Foreskin keratinocyte (primary cell): ENCODE measurements at places on chromosomes 12 and 14.

DNA sequence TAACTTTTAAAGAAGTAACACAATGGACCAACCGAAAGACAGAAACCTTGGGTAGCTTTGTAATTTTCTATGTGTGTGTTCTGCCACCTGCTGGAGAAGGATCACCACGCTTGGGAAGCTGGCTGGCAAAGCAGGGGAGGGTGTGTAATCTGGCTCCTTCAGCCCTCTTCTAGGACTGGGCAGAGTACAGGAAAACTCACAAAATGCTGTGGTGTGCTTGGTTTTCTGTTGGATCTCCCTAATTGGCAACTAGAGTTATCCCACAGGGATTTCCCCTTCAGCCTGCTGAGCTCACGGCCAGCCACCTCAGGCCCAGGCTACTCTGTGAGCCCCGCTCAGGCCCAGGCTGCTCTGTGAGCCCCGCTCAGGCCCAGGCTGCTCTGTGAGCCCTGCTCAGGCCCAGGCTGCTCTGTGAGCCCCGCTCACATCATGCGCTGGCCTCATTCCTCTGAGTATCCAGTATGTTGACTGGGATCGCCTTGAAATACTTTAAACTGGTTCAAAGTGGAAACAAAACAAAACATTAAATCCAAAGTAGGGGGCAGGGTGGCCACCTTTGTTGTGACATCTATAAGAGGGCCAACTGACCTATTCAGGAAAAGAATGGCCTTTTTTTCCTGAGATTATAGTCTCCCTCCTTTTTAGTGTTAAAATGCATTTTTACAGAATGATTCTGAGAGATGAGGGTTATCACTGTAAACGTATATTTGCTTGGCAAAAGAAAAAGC lies 52.0 kb upstream of the RNU6-8 start:
- no peak for DNase-seq

GRCh38 chr12:24705741-24706358 lies 243.1 kb downstream of the BCAT1 start:
- DNase-seq, result no peak

DNA sequence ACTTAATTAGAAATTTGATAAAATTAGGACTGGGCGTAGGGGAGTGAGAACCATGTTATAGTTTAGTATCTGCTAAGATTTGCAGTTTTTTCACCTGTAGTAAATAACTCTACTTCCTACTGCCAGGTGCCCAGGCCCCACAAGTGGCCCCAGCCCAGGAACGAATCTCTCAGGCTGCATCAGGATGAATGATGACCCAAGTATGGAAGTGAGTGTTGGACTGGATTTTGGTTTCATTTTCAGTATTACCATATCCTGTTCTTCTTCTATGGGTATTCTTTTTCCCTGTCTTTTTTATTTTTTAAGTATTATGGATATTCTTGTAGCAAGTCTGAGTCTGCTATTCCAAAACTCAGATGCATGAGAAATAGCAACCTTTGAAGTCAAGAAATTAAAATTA lies 120.3 kb upstream of the BCAT1 start:
- DNase-seq, result no peak

GRCh38 chr12:42855362-42855950 lies 265.9 kb upstream of the PRICKLE1 start:
- no peak for DNase-seq

DNA sequence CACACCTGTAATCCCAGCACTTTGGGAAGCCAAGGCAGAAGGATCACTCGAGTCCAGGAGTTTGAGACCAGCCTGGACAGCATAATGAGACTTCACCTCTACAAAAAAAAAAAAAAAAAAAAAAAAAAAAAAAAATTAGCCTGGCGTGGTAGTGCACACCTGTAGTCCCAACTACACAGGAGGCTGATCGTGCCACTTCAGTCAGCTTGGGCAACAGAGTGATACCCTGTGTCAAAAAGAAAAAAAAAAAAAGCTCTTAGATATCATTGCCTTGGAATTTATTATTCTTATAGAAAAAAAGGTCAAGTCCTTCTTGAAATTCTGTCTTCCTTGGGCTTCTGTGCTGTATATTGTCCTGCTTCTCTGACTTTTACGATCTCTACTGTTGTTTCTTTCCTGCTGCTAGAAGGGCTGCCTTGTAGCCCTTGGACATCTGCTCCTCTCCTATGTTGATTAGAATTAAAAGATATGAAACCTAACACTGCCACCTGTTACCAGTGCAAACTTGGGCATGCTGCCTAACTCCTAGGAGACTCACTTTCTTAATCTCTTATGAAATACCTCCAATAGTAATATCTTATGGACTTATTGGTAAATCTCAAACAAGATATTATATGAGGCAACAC lies 5.7 kb downstream of the TMEM19 start:
- DNase-seq, result no peak

- DNase-seq, result no peak
These were observed 29.2 kb downstream of the ERG28 start for GRCh38 chr14:75631453-75631831.

- peak; percentile 9 for DNase-seq
These were observed at the start of gene HSPB8 for GRCh38 chr12:119178544-119179334. Gene HSPB8 (plus strand): TSS chr12:119178931. CDS start chr12:119179313, 382 bp downstream.

DNA sequence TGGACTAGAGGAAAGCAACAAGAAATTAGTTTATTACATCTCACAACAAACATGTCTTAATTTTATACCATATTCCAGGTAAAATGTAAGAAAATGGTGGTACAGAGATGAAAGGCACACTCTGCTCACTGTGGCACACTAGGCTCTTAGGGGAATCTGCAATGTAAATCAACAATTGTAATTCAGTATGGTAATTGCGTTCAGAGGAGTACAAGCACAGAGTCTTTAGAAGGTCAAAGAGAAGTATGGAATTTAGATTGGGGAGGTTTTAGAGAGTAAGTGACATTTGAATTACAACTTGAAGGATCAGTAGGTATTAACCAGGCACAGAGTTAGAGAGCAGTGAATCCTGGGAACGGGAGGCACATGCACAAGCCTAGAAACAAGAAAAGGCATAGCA lies 694.0 kb upstream of the USP15 start:
- DNase-seq, result no peak

DNA sequence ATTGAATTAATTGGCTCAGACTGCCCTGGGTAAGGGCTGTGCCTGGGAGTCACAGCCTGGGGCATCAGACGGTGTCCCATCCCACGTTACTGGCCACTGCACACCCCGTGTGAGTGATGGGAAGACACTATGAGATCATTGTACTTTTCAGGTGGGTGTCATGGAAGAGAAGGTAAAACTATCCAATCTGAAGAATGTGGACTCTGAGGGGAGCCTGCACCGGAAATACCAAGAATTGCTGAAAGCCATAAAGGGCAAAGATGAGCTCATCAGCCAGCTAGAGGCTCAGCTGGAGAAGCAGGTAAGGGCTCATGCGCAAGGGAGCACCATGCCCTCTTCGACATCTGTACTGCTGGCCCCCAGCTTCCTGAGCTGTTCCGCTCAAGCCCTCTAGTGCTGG lies 24.0 kb downstream of the PLEKHH1 start:
- DNase-seq, result peak; percentile 59

GRCh38 chr12:13258197-13258596 lies 61.7 kb downstream of the EMP1 start:
- DNase-seq, result no peak

- DNase-seq, result no peak
These were observed 709 bp downstream of the INHBC start for GRCh38 chr12:57435293-57435692.

- DNase-seq, result no peak
These were observed 11.5 kb downstream of the FLVCR2 start for GRCh38 chr14:75589931-75590330.

- DNase-seq, result peak; percentile 87
These were observed 377.7 kb downstream of the SLC16A7 start for GRCh38 chr12:59973515-59973914.

GRCh38 chr14:36021030-36021422 lies 155.5 kb downstream of the PTCSC3 start:
- no peak for DNase-seq

DNA sequence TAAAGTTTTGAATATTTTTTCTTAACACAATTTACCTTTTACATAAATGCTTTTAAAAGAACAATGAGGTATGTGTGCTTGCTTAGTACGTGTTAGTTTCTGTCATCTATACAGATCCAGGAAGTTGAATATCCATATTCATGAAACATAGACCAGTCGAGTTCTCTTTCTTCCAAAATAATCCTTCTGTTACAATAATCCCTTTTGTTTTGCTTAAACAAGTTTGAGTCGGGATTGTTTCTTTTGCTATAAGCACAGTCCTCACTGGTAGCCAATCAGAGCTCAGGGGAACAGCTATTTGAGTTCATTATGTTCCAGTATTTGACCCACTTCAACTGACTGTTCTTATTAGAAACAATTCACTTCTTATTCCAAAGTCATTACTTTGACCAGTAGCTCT lies 214.7 kb upstream of the FLRT2 start:
- DNase-seq, result no peak

DNA sequence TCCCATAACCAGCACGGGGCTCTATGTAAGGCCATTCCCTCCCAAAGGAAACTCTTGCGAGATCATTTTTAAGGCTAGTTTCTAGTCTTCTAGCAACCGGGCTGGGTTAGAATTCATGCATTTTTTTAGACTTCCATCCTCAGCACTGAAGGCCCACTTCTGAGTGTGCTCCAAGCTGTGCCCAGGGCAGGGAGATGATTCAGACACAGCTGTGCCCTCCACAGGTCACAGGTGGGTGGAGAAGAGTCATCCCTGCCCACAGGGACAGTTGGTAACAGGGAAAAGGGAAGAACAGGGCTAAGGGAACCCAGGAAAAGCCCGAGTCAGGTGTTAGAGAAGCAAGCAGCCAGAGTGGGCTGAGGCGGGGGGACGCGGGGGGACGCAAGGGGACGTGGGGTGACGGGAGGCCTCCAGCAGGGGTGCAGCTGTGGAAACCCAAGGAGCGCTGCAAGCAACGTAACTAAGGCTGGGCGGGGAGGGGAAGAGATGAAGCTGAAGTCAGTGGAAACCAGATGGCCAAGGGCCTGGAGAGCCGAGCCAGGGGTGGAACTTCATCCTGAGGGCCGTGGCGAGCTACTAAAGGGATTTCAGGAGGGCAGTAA lies 27.2 kb upstream of the PPP2R5C start:
- no peak for DNase-seq

DNA sequence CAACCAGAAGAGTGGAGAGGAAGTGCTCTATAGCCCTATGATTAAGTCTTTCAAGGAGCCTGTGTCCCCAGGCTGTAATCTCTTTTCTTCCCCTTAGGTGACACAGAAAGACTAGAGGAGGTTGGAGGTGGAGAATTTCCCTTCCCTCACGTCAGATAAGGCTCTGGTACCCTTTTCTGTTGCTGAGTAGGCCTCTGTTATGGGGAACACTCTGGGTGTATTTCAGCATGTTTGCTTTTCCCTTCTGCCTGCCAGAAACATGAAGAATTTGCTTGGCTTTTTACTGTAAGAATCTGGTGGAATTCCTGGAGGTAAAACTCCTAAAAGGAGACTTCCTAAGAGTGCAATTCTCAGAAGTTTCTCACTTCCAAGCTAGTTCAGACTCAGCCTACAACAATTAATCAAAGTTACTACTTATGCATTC lies 58.3 kb downstream of the SIX1 start:
- no peak for DNase-seq

GRCh38 chr14:22803687-22803974 lies 11.6 kb downstream of the SLC7A7 start:
- no peak for DNase-seq

- no peak for DNase-seq
These were observed at the start of gene KDM2B for GRCh38 chr12:121580959-121581685. Gene KDM2B (minus strand): TSS chr12:121581023. CDS start chr12:121580911, 112 bp downstream.

DNA sequence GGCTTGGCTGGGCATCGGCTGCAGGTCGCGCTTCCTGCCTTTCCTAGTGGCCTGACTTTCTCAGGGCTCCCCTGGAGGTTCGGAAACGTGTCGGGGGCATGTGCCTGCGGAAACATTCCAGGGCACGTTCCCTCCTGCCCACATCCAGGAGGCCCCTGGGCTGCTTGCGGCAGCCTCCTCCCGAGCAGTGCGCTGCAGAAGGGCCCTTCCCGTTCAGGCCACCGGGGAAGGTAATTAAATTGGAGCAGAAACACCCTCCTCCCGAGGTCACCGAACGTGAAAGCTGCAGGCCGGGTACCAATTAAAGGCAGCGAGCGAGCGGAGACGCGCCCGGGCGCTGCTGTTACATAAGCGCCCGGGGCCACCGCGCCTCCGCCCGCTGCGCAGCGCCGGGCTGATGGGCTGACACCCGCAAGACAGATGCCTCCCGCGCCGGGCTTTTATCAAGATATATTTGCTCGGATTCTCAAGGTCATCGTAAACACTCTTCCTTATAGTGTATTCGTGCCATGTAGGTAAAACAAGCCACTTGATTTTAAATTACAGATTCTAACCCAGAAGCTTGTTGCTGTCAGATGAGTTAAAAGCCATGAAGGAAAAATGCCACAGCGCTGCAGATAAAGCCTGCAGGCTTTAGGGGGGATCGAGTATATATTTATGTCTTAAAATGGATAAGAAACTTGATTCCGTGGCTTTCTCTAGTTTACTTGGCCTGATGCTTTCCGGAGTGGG lies 31.4 kb downstream of the SSPN start:
- DNase-seq, result peak; percentile 52

GRCh38 chr14:68393259-68393658 lies 399.6 kb downstream of the ZFP36L1 start:
- no peak for DNase-seq

DNA sequence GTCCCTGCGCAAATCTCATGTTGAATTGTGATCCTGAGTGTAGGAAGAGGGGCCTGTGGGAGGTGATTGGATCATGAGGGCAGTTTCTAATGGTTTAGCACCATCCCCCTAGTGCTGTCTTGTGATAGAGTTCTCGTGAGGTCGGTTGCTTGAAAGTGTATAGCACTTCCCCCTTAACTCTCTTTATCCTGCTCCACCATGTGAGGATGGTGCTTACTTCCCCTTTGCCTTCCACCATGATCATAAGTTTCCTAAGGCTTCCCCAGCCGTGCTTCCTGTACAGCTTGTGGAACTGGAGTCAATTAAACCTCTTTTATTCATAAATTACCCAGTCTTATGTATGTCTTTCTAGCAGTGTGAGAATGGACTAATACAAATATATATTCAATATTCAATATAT lies 303.7 kb upstream of the SEL1L start:
- DNase-seq, result no peak

- no peak for DNase-seq
These were observed 36.2 kb upstream of the TMX1 start for GRCh38 chr14:51203881-51204280.

- no peak for DNase-seq
These were observed 44.0 kb downstream of the CCER1 start for GRCh38 chr12:90910958-90911357.

DNA sequence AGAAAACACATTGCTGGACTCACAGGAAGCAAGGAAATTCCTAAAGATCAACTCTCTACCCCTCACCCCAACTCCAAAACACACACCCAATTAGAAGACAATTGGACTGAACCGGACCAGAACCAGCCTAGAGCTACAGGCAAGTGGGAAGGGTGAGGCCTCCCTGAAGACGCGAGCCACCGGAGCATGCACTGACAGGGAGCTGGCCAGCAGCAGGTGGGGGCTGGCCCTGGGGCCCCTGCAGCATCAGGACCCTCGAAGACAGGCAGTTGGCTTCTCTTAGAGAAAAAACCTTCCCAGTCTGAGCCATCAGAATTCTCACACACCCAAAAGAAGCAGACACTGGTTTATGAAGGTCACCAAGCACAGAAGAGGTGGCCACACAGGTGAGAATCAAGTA lies 209.5 kb upstream of the DIO3 start:
- DNase-seq, result no peak

- no peak for DNase-seq
These were observed 117.6 kb upstream of the GARIN6 start for GRCh38 chr12:99529966-99530365.
